ENCODE measurements at places on chromosomes 12 and 14. TPM values are rescaled to one million over a fixed set of nuclear protein-coding genes. Genes with fewer than 3 reads are reported as not detected.

DNA sequence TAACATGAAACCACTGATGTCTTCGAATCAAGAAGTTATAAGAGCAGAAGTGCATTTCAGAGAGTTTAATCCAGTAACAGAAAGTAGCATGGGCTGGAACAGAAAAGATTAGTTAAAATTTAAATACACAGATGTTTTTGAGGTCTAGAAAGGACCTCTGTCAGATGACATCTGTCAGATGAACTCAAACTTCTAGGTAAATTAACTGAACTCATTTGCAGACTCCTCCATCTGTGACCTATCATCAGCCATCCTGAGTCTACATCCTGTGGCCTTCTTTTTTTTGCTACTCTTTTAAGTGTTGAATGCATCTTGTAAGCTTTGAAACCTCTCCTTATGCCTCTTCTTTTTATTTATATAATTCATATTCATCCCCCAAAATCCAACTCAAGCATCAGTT lies 53.3 kb downstream of the C2CD5 start:
- no peak for DNase-seq
- H3K4me1 ChIP-seq, result peaks cover 4% of the 10 kb centered on the region
- H3K27me3 ChIP-seq, result no peaks in the 10 kb centered on the region
- no peak overlapping the region for H3K4me3 ChIP-seq

LBHD2 gene
- total RNA-seq, result not detected

DNA sequence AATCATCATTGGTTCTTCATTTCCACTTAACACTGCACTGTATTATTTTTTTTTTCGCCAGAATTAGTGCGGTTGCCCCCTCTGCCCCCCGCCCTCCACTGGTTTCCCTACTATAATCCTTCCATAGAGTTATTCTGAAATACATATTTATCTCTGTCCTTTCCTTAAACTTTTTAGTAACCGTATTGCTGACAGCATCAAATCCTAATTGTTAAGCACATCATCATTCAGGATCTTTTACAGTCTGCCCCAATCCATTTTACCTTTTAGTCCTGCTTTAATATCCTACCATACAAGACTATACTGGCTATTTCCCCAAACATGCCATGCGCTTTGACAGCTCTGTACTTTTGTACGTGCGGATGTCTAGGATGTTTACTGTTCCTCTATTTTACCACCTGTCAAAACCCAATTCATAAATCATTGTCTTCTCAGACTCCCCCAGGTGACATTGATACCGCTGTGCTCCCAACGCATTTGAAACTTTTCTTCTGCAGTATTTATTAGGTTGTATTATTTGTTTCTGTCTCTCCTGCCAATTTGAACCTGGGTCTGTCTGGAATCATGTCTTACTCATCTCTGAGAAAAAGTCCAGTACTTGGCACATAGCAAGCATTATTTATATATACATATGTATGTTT lies 1.0 kb downstream of the FGFR1OP2 start:
- H3K27ac ChIP-seq, result peak overlapping the region; percentile 100
- no peaks in the 10 kb centered on the region for H3K36me3 ChIP-seq
- H3K4me1 ChIP-seq, result peaks cover 78% of the 10 kb centered on the region
- DNase-seq, result no peak
- peak overlapping the region; percentile 94 for H3K4me3 ChIP-seq
- H3K27me3 ChIP-seq, result no peaks in the 10 kb centered on the region

DNA sequence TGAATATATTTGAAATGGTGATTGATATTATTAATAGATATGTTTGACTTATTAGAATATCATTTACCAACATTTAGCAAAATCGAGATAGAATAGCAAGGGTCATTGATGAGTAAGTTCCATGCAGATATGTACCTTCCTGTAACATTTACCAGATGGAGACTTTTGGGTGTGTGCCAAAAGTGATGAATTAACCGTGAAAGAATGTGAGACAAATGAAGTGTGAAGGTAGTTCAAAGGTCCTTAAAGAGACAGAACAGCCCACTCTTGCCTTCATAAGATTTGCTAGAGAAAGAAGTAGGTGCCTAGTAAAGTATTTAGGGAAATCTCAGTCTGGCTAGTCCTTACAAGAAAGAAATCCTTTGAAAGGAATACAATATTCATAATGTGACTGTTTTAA lies 45.5 kb downstream of the FGD4 start:
- H3K27ac ChIP-seq, result no peak overlapping the region
- DNase-seq, result no peak
- H3K27me3 ChIP-seq, result no peaks in the 10 kb centered on the region
- peaks cover 8% of the 10 kb centered on the region for H3K4me1 ChIP-seq
- H3K4me3 ChIP-seq, result no peak overlapping the region

GRCh38 chr12:91103101-91103500 lies 8.2 kb downstream of the LUM start:
- peaks cover 24% of the 10 kb centered on the region for H3K36me3 ChIP-seq
- no peaks in the 10 kb centered on the region for H3K27me3 ChIP-seq
- no peak overlapping the region for H3K4me3 ChIP-seq
- no peak for DNase-seq
- H3K4me1 ChIP-seq, result peaks cover 79% of the 10 kb centered on the region

DNA sequence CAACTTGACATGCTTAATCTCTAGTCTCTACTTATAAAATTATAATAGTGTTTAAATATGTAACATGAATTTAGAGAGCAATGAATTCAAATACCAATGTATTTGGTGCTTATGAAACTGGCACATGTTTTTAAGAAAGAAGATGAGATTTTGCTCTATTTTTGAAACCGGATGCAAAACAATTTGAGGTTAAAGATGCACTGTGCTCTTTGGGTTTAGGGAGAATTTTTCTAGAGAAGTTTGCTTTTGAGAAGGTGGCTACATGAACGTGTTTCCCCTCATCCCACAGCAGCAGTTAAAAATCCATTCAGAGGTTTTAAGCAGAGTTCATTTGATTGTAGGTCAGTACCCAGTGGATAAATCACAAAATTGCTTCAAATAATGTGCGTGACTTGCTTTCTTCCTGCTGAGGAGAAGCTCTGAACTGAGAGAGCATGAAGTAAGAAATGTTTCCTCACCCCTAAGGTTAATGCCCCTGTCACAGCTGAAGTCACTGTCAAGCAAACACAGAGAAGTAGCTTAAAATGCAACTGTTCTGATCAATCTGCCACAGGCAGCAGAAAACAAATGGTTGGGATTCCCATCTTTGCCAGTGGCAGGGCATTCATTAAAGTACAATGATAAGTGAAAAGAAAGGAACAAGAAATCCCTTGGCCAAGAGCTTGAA lies 241.9 kb upstream of the SYT1 start:
- no peak for DNase-seq
- H3K4me1 ChIP-seq, result no peaks in the 10 kb centered on the region
- H3K27ac ChIP-seq, result no peak overlapping the region
- peaks cover 12% of the 10 kb centered on the region for H3K27me3 ChIP-seq
- H3K4me3 ChIP-seq, result no peak overlapping the region
- no peaks in the 10 kb centered on the region for H3K36me3 ChIP-seq

All from chondrocyte (in vitro differentiated cells).